ENCODE measurements at places on chromosomes 12 and 14.
A peak's percentile ranks its signal among the peaks of the same experiment; 100 is the strongest.

DNA sequence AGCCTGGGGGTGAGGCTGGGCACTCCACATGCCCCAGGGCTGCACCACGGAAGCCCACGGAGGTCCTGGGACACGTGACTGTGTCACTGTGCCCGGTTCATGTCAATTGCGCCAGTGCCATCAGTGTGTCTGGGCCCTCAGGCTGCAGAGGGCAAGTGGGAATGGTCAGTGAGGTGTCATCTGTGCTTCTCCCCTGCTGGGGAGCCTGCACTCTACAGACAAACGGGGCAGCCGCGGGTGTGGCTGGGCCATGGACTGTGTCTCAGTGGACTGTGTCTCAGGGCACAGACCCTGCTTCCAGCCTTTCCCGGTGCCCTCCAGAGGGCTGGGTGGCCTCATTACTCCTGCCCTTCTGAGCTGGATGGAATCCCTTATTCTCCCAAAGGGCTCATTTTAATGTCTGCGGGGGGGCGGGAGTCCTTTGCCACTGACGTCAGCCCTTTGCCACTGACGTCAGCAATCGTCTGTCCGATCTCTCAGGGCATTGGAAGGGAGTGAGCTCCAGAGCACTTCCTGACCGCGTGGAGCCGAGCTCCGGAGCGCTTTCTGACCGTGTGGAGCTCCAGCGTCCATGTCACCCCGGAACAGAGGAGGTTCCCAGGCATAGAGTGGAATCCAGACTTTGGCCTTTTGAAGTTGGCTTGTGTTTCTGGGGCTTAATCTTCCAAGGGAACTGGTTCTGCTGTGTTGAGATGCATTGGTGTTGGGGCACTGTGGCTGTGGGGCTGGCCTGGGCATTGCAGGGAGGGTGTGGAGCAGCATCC lies 72.4 kb downstream of the ADGRD1 start:
- no peak for DNase-seq

- no peak for DNase-seq
Measured at GRCh38 chr14:63392236-63392635, 73.5 kb upstream of the GPHB5 start.

- no peak for DNase-seq
Measured at GRCh38 chr14:41498959-41499358, 107.7 kb upstream of the LRFN5 start.

GRCh38 chr14:64942531-64943111 lies at the start of gene GPX2:
GPX2 (minus strand) TSS chr14:64942745; CDS start chr14:64942726, 19 bp downstream.
- no peak for DNase-seq

DNA sequence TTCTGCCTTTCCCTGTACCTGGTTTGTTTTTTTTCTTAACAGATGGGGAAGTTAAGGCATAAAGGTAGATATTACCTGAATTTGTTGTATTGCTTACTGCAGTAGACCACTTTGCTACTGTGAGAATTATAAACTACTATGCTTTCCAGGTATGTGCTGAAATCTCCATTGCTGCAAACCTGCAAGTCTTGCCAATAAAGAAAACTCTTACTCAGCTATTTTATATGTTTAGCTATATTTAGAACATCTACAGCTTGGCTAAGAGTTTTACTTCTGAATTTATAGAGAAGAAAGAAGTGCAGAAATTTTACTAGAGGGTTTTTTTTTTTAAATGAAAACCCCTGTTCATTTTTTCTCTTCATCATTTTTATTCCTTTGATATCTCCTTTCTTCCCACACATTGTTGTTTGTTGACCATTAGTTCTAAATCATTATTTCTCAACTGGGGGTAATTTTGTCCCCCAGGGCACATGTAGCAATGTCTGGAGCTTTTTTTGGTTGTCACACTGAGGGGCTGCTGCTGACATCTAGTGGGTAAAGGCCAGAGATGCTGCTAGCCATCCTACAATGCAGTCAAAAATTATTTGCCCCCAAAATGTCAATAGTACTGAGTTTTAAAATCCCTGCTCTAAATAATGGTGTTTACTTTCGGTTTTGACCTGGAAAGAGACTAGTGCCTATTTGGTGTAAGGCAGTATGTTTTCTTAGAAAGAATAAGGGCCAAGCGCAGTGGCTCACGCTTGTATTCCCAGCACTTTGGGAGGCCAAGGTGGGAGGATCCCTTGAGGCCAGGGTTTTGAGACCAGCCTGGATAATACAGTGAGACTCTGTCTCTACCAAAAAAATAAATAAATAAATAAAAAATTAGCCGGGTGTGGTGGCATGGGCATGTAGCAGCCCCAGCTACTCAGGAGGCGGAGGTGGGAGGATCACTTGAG lies 48.6 kb downstream of the PCNX1 start:
- no peak for DNase-seq

- DNase-seq = peak; percentile 12
Measured at GRCh38 chr12:106954462-106955376, 988 bp upstream of the TMEM263 start.

GRCh38 chr12:47710278-47710677 lies 4.4 kb upstream of the RPAP3 start:
- DNase-seq = peak; percentile 0

- DNase-seq = no peak
Measured at GRCh38 chr12:58833853-58834252, 86.5 kb downstream of the LRIG3 start.
